NCI-H187 (cell line): ENCODE measurements at places on chromosomes 6 and 20.

- no peak for DNase-seq
These were observed 8.4 kb downstream of the SLC35D3 start for GRCh38 chr6:136930528-136930927.

DNA sequence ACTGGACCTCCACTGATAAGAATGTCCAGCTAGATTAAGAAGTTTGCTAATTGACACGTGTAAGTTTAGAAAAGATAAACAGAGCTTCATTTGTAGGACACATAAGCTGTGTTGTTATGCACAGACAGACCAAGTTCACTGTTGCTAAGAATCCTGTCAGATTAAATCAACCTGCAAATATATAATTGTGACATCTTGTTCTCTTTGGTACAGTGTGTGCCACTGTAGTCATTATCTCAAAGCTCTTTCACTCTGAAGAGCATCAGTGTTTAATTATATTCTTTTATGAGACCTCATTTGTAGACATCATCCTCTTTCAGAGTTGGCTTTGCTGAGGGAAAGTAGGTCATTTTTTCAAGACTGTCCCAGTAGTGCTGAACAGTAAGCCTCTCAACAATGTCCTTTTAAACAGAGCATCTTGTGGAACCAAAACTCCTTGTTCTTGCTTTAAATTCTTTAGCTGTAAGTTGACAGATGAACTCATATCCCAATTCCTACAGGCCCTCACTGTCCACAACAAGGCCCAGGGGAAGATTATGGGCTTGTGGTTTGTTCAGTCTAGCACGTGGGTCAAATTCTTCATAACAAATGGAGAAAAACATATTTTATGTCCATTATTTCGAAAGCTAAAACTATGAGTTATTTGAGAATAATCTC lies 252.4 kb downstream of the HDGFL1 start:
- no peak for DNase-seq

GRCh38 chr6:139473231-139473701 lies 98.8 kb upstream of the CITED2 start:
- no peak for DNase-seq

GRCh38 chr6:37624121-37624520 lies 73.6 kb downstream of the MDGA1 start:
- no peak for DNase-seq

DNA sequence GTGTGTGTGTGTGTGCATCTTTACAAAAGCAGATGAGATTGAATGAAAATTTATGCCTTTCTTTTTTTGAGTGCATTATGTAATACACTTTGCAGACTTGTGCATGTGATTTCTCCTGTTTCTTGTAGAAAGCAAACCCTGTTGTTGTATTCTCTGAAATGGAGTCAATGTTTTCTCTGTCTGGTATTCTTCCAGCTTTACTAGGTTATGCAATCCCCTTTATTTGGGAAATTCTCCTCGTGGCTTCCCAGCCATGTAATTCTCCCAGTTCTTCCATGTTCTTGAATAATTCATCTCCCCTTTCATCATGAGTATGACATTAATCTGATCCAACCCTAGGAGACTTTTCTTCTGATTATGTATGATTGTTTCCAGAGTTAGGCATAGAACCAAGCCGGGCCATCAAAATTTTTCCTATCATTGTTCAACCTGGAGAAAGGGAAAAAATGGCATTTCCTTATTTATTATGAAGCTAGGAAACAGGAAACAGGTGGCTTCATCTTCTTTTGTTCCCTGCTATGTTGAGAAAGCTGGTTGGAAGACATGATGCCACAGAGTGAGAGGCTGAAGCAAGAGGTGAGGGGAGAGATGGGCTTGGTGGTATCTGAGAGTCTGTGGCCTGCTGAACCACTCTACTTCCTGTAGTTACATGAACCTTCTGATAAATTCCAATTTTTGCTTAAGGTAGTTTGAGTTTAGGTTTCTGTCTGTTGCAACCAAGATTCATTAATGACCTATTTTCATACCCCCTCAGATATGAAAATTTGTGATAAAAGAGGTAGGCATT lies 68.8 kb downstream of the PRL start:
- no peak for DNase-seq

GRCh38 chr20:43700627-43701026 lies 26.2 kb downstream of the GTSF1L start:
- DNase-seq = no peak

DNA sequence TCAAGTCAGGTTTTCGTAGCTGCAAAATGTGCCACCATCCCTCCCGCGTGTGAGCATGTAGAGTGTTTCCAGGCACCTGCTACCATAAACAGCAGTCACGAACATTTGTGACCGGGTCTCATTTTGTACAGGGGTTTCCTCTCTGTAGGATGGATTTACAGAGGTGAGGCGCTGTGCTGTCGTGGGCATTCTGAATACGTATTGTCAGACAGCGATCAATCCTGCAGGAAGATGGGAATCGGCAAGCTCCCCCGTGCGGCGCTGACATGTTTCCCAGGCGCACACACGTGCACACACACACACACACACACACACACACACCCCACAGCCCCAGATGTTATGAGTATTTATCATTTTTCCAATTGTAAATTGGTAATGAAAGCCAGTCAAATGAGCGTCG lies 15.8 kb downstream of the ANKRD60 start:
- no peak for DNase-seq
